Large intestine (tissue), 12 donors: ENCODE measurements at places on chromosomes 3 and 15.

DNA sequence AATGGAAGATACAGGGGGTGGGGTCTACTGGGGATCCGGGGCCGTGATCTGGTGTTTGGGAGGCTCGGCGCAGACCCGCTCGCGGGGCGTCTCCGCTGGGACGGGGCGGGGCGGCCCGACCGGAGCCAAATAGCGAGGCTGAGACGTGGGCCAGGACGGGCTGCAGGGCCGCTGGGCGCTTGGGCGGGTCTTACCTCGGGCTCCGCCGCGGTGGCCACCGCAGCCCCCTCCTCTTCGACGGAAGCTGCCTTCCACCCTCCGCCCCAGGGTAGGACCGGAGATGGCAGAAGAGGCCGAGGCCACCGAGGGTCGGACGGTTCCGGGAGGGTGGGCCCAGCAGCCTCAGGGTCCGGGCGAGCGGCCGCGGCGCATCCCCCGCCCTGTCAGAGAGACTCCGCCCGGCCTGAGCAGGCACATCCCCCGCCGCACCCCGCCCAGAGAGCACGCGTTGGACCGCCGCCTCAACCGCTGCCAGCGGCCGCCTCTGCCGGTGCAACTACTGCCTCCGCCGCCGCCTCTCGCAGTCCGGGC is 399 bp downstream of the MYO9A start:
- peak overlapping the region; percentile 64 for H3K4me3 ChIP-seq
- peaks cover 4% of the 10 kb centered on the region for H3K4me1 ChIP-seq
- no peaks in the 10 kb centered on the region for H3K27me3 ChIP-seq
- H3K27ac ChIP-seq: peak overlapping the region; percentile 84

DNA sequence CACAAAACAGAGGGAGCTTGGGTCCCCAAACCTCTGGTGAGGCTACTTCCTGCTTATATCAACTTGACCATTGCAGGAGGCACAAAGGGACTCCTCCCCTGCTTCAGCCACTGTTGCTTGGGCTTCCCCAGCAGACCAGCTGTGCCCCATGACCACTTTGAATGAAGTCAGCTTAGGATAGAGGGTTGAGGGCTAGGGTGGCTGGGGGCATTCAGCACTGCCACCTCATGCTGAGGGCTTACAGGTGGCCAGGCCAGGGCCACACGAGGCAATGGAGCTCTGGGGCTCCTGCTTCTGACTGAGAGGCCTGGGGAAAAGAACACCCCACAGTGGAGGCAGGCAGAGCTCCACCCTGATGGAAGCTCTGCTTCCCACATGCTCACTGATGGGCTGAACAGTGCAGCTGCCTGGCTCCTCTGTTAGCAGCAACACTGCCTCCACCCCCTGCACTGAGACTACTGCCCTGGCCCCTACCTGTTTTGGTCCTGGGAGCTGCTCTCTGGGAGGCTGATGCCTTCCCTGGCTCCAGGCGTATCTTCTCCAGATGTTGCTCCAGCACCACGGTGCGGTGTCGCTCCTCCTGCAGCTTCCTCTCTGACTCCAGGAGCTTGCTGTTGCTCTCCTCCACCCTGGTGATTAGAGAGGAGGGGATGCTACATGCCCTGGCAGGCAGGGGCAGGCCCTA is 10.2 kb upstream of the HHATL start:
- H3K4me3 ChIP-seq: no peak overlapping the region
- peaks cover 6% of the 10 kb centered on the region for H3K4me1 ChIP-seq
- no peaks in the 10 kb centered on the region for H3K36me3 ChIP-seq
- DNase-seq: no peak
- H3K27ac ChIP-seq: no peak overlapping the region
- peaks cover 3% of the 10 kb centered on the region for H3K27me3 ChIP-seq

- H3K27ac ChIP-seq: no peak overlapping the region
- H3K27me3 ChIP-seq: no peaks in the 10 kb centered on the region
- H3K4me3 ChIP-seq: no peak overlapping the region
- H3K4me1 ChIP-seq: peaks cover 9% of the 10 kb centered on the region
- H3K36me3 ChIP-seq: no peaks in the 10 kb centered on the region
- no peak for DNase-seq
Observed at GRCh38 chr15:58522865-58523264, 91.1 kb downstream of the LIPC start.

DNA sequence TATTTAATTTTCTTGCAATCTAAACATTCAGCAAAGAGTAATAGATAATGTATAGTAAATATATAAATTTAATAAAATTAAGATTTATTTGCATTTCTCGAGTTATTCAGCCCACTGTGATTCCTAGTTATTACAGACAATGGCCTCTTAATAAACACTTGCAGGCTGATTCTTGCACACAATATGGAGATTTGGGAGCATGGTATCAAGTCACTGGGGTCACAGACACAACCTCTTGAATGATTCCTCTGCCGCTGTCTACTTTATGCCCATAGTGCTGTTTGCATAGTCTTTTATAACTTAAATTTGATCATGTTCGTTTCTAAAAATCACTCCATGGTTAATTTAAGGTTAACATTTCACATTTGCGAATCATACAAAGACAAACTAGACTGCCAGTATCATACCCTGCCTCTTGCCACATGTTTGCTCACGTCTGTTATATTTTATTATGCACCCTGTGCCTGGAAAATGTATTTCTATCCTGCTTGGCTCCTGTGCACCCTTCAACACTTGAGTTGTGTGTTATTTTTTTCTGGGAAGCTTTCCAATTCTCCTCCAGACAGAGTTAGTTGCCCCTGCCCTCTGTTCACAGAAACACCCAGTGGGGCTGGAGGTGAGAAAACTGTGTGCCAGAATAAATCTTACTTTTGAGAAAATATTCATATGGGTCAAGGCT is 206.3 kb upstream of the ROBO1 start:
- DNase-seq: no peak
- no peak overlapping the region for H3K27ac ChIP-seq

GRCh38 chr3:10780243-10780642 is 35.8 kb upstream of the SLC6A11 start:
- H3K36me3 ChIP-seq: no peaks in the 10 kb centered on the region
- H3K27ac ChIP-seq: no peak overlapping the region
- no peak overlapping the region for H3K4me3 ChIP-seq
- DNase-seq: no peak

DNA sequence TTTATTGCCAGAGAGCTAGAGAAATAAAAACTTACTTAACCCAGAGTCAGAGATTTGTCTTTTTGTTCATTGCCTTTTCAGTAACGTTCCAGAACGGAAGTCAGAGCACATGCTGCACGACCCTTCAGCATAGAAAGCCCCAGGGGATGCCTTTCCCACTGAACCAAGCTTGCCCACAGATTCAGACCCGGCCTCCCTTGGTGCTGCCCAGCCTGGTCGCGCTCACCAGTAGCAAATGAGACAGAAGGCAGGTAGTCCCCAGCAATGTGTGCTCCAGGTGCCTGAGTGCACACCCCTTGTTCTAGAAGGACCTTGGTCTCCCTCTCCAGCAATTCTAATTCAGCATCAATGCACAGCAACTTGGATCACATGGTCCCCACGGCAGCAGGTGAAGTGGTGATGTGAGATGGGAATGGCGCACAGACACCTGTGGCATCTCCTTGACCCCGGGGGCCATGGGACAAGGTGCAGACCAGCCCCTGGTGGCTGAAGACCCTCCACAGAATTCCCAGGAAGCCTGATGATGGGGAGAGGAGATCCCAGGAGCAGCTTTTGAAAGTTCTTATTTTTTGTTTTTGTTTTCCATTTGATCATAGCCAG is 91.8 kb upstream of the IQSEC1 start:
- H3K36me3 ChIP-seq: no peaks in the 10 kb centered on the region
- H3K4me1 ChIP-seq: no peaks in the 10 kb centered on the region
- no peaks in the 10 kb centered on the region for H3K27me3 ChIP-seq
- no peak for DNase-seq
- no peak overlapping the region for H3K4me3 ChIP-seq
